SK-N-SH treated with all-trans-retinoic acid at 6 μM for 48 hours (cell line): ENCODE measurements at places on chromosomes 12 and 14.
A peak's percentile ranks its signal among the peaks of the same experiment; 100 is the strongest.

GRCh38 chr14:68630081-68630571 is 162.7 kb downstream of the ZFP36L1 start:
- ATAC-seq = no peak

DNA sequence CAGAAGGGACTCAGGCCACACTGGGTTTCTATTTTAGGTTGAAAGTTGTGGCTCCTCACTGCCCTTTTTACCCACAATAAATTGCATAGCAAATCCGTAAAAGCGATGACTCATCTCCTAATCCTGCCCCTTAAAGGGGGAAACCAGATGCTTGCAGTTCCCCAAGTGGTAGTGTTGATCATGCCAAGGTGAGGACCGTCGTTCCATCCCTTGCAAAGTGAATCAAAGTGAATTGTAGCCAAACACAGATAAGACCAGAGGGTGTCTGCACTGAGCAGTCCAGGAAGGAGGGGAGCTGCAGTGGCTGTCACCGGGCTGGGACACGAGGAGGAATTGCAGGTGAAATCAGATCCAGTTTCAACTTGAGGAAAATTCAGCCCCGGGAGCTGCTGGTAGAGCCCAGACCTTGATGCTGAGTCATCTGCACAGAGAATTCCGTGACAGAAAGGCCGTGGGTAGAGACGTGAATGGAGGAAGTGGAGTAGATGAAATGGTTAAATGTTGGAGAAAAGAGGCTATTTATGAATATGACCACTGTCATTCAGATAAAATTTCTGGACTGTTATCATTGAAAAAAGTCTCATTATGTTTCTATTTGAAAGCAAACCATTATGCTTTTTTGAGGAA is 44.2 kb upstream of the MMP17 start:
- ATAC-seq = peak; percentile 87

GRCh38 chr14:96364962-96365361 is 1.6 kb downstream of the GSKIP start:
- no peak for ATAC-seq

DNA sequence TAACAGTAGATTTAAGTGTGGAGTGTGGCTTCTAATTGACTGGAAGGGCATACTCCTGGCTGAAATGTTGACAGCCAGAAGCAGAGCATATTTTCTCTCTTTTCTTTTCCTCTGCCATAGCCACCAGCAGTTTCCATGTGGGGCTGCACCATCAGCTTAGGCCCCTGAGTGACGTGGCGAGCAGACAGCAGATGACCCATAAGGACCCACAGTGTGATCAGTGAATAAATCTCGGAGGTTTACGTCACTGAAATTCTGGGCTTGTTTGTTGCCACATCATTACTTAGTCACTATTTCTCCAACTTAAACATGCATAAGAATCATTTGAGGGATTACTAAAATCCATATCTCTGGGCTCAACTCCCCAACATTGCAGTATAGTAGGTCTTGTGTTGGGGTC is 549.7 kb upstream of the TMEM132C start:
- ATAC-seq = no peak

- ATAC-seq = no peak
Measured at GRCh38 chr14:64423987-64424386, 35.8 kb downstream of the MTHFD1 start.

DNA sequence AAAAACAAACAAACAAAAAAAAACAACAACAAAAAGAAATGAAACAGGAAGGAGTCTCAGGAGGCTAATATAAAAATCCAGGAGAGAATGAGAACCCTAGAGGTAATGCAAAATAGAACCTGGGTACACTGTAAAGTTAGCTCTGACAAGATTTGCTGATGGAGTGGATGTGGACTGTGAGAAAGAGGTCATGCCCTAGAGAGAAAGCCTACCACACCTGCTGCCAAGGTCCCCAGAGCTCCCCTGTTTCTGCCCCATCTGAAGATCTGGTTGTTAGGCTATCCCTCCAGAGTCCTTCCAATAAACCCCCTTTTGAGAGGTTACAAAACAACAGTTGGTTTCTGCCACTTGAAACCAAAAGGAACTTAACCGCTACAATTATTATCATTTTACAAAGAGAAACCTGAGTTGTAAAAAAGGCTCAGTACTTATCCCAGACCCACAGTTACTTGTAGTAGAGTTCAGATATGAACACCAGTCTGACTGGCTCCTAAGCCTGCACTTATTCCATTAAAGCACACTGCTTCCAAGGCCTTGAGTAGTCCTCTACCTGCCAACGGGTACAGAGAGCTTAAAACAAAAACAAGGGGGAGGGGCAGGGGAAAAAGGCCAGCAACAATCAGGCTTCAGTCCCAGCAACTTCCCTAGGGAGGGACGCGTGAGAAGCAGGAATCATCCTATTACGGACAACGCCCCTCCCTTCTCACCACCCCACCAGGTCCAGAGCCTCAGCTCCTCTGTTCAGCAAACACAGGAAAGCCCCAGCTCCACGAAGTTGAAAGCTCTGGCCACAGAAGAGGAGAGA is 27.7 kb downstream of the PPP1R13B start:
- ATAC-seq = peak; percentile 73

DNA sequence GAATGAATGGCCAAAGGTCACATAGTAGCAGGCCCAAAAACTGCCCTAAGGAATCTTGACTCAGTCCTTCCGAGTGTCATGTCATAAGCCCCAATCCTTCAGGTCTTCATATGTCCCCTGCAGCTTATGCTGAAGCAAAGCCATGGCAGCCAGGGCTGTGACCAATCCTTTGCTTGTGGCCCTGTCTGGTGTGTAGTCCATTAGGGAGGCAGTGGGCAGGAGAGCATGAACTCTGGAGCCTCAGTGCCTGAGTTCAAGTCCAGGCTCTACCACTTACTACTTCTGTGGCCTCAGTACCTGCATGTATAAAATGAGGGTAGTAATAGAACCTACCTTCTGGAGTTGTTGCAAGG is 20.3 kb downstream of the PLEKHG3 start:
- no peak for ATAC-seq

DNA sequence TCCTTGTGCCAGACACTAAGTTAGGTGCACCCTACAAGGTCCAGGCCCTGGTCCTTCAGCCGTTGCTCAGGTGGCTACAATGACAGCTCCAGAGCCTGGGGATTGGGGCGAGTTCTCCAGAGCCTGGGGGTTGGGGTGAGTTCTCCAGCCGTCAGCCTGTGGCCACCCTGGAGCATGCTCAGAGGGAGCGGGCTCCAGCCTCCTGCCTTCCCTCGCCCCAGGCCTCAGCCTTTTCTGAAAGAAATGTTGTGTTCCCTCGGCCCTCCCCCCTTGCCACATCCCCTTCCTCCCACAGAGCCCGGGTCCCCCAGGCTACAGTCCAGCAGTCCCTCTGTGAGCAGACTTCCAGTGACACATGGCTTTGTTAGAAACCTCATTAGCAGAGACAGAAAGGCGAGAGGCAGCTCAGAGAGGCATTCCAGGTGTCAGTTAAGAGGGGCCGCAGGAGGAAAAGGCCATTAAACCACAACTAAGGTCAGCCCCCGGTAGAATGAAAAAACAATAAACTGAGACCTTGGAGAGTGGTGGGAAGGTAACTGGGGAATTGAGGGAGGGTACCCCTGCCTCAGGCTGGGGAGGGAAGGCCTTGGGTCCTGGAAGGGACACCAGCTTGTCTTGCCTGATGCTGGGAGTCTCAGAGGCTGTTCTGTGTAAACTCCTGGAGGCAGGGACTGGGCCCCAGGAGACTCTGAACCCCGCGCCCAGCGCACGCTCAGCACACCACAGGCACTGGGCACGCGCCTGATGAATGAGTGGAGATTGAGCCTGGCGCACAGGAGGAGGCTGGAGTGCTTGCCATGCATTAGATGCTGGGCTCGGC is 23.1 kb upstream of the COL2A1 start:
- ATAC-seq = no peak

DNA sequence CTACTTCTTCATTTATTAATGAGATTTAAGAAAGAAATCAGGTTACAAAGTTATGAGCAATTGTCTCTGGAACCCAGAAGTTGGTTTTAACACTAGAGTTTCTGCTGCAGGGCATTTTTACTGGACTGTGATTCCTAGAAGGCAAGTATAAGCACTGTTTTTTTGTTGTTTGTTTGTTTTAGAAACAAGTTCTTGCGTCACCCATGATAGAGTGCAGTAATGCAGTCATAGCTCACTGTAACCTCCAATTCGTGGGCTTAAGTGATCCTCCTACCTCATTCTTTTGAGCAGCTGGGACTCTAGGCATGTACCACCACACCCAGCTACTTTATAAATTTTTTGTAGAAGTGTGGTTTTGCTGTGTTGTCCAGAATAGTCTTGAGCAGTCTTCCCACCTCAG is 25.6 kb downstream of the RAP1B start:
- ATAC-seq = no peak

DNA sequence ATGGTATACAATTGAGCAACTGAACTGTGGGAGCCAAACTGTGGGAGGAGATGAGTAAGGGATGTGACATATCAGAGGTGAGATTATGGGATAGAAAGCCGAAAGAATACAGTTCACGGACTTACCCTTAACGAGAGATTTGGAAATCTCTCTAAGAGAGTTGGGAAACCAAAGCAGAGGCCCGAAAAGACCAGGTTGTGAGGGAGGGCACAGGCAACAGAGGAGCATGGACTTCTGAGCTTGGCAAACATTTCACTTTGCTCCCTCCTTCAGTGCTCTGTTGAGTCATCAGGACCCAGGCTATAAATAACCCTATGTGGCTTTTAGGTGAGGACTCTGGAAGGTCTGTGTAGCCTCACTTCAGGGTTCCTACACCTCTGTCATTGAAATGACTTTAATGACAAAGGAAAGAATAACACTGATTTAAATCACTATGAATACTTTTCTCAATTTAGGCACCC is 120.6 kb downstream of the TGFB3 start:
- peak; percentile 64 for ATAC-seq

- no peak for ATAC-seq
Measured at GRCh38 chr12:91176915-91177314, 5.7 kb downstream of the DCN start.

- ATAC-seq = peak; percentile 86
Measured at GRCh38 chr12:122825773-122826724, 9.2 kb upstream of the HIP1R start.

DNA sequence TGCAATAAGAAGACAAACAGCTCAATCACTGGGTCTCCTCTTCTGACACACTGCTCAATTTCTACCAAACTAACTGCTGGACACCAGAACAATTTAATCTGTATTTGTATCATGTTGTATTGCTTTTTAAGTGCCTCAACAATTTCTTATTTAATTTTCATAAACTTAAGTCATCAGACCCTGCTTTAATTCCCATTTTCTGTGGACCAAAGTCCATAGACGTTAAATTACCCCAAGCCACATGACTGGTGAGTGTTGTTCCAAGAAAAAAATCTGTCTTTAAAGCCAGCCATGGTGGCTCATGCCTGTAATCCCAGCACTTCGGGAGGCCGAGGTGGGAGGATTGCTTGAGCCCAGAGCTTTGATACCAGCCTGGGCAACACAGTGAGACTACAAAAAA is 8.7 kb downstream of the HOMEZ start:
- ATAC-seq = no peak
